ENCODE measurements at places on chromosomes 2 and 18.

DNA sequence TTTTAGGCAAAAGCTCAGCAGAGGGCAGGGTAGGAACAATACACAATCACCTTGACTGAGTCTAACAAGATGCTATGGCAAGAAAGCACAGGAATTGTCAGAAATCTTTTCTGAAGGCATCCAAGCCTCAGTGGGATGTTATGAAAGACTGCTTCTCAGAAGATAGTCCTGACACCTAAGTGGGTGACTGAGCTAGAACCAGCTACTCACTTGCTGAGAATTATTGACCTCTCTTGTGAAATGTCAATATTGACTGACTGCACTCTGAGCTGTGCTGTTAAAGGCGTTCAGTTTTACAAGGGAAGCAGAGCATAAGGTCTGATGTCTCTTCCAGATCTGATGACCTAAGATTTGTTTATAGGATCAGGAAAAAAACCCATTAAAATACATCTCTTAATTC, 46.1 kb downstream of the TACR1 start:
- DNase-seq = no peak

DNA sequence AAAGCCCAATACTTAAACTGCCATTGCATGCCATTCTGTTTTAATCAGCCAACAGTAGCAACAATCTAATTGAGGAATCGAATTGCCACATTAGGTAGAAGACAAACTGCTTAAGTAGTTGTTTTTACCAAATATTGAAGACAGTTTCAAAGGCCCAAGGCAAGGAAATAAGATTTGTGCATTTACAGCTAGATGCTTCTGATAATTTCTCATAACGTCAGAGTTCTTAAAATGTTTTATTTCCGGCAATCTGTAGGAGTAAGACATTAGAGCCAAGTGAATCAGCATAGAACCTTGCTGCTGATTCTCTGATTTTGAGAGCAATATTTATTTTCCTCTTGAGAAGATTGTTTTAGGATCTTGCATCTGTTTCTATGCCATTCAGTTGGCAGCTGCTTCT, 174.3 kb downstream of the RBM43 start:
- no peak for DNase-seq

DNA sequence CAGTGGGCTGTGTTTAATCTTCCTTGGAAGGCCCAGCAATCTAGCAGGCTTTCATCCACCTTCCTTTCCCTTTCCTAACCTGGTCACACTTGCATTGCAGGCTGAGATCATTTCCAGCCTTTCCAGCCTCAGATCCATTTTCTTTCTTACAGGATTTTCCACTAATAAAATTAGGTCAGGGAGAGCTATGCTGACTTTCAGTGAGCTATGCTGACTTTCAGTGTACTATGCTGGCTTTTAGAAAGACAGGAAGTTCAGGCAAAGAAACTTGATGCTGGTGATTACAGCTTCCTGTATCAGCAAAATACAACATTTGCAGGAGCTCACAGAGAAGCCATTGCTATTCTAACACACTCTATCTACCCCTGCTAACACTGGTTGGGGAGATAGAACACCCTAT, 735.0 kb downstream of the CCDC85A start:
- DNase-seq = no peak

DNA sequence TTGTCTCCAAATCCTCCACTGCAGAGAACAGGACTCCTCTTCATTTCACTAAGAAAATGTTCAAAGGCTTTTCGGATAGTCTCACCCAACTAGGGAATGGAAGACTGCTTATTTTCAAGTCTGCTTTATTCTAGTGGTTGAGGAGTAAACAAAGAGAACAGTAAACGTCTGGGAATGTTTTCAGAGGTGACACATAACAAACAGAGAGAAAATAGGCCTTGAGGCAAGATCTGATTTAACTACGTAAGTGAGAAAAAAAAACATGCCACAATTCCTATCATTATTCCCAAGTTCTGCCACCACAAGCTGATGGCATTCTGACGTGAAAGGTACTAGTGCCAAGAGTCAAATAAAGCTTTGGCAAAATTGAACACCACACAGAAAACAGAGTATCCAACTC, 16.7 kb upstream of the WIPF1 start:
- no peak for DNase-seq

- no peak for DNase-seq
Measured at GRCh38 chr2:235087832-235088495, 136.1 kb downstream of the SH3BP4 start.

GRCh38 chr2:15348636-15349035, 212.5 kb downstream of the NBAS start:
- DNase-seq = no peak

DNA sequence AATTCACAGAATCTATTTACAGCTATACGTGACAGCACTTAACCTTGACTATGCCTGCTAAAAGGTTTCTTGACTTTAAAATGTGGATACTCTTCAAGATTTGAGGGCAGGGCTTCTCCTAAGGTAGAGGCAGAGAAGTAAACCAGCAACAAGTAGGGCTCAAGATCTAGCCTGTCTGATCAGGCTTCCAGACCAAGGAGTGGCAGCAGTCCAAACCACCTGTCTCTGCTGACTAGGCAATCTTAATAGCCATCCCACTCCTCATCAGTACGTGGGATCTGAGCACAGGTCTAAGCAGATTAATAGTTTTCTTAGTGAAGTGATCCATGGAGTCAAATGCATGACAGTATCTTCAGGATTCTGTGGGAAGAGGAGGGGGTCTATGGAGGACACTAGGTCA, 100.4 kb downstream of the GPD2 start:
- no peak for DNase-seq

DNA sequence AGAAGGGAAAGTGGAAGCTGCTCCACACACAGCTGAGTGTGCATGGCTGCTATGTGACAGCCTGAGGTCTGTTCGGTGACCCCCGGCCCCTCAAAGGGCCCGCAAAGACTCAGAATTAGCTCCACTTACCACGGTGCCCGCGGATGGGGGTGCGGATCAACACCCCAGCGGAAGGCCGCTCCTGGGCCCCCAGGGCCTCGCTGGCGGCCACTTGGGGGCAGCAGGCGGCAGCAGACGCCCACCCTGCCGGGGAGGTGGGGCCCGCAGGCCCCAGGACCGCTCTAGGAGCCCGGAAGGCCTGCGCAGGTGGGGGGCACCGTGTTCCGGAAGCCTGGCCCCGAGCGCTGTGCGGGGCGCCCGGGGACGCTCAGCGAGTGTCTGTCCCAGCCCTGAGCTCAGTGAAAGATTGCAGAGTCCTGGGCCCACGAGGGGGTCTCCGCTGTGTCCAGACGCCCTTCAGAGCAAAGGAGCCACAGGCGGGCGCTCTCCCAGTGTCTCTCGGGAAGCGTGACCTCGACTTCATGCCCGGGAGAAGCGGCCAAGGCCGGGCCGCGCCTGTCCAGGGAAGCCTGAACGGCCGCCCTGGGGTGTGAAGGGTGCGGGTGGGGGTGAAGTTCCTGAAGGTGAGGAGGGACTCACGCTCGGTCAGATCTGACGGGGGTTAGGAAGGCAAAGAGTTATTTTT, 118.7 kb downstream of the VAPA start:
- peak; percentile 89 for DNase-seq

- no peak for DNase-seq
Measured at GRCh38 chr2:141707486-141707885, 423.3 kb downstream of the LRP1B start.

GRCh38 chr18:6249788-6250187, 164.9 kb downstream of the L3MBTL4 start:
- DNase-seq = no peak

- no peak for DNase-seq
Measured at GRCh38 chr2:200276472-200276871, 30.0 kb upstream of the SPATS2L start.

DNA sequence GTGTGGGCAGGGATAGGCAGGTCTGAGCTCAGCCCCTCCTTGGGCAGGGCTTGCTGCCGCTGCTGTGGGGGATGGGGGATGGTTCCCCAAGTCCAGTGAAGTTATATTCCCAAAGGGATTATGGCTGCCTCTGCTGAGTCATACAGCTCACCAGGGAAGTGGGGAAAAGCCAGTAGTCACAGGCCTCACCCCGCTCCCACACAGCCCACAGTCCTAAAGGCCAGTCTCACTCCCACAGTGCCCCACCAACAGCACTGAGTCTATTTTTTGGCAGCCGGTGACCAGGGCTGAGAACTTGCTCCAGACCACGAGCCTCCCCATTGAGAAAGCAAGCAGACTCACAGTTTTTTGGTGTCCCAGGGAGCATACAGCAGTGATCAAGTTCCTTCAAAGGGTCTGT, 173.3 kb downstream of the OSR1 start:
- no peak for DNase-seq

DNA sequence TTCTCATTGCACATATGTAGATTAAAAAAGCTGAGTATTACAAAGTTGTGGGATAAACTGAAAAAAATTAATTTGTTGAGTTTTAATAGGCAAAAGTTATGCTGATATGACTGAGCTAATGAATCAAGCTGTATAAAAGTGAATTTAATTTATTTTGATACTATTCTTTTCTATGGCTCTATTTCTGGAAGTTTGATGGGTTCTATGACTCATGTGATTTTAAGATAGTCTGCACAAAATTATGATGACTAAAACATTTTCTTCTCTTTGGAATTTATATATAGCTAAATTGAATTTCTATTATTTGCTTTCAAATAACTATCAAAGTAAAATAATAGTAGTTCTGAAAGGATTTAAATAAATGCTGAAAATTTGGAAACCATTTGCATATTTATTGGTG, 71.0 kb upstream of the MMADHC start:
- DNase-seq = no peak

DNA sequence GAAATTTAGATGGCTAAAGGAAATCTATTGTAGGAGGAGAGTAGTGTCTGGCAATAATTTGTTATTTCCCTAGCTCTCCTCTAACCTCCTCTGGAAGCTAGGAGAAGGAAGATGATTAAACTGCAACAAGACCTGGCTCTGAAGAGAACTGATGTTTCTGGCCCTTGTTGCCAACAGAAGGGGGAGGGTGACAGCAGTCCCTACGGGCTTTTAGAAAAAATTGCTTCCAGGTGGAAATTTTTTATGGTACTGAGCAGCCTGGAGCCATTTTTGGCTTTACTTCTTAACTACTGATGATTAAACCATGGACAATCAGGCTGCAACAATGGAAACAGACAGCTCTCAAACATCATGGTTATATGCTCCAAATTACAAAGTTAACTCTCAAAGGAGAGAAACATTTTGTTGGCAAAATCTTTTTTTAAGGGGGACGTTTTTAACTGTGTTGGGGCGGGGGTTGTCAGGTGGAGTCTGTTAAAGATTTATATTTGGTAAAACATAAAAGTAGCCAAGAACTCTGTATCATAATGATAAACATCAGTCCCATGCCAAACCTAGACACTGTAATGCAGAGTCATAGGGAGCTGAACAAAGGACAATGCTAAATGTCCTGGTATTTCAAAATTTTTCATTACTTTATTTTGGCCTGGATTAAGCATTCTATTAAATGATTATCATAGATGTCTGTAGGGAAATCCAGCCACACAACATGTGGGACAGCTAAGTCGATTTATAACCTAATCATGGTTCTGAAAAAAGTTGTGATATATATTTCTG, 70.0 kb downstream of the EXOC6B start:
- no peak for DNase-seq

DNA sequence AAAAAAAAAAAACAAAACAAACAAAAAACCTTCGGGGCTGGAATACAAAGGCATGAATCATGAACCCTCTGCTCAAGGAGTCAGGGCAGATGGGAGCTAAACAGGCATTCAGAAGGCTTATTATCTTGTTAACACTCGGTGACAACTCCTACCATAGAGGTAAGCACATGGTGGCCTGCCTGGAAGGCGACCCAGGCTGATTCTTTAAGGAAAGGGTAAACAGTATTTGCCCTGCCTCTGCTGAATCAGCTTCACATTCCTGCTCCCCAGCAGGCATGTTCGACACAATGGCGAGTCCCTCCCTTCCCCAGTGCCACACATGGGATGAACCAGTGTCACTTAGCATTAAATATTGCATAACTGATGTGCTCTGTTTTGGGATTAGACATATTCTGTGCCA, 191.9 kb downstream of the ARL4C start:
- no peak for DNase-seq

- DNase-seq = no peak
Measured at GRCh38 chr2:96249654-96250053, 16.1 kb downstream of the TMEM127 start.

- no peak for DNase-seq
Measured at GRCh38 chr2:24785671-24786321, 7.4 kb downstream of the PTRHD1 start.

- no peak for DNase-seq
Measured at GRCh38 chr2:69789772-69790600, 39.5 kb upstream of the GMCL1 start.

DNA sequence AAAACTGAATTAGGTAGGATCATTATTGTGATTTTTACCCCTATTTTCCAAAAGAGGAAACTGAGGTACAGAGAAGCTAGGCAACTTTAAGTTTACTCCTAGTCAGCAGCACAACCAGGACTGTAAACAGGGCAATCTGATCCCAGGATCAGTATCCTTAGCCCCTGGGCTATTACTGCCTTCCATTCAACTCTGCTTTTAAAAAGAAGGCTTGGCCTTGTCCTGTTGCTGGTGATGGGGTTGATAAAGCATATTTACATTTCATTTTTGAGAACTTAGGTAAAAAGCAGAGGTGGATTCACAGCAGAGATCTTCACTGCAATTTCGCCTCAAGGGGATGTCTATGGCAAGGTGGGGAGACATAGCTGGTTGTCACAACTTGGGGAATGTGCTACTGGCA, 148.5 kb downstream of the GALNT14 start:
- DNase-seq = no peak

GRCh38 chr18:76568731-76569130, 73.7 kb upstream of the ZNF516 start:
- DNase-seq = no peak

- no peak for DNase-seq
Measured at GRCh38 chr18:26826656-26827235, 38.8 kb downstream of the AQP4 start.

- DNase-seq = no peak
Measured at GRCh38 chr2:108982259-108982679, 6.8 kb downstream of the EDAR start.

DNA sequence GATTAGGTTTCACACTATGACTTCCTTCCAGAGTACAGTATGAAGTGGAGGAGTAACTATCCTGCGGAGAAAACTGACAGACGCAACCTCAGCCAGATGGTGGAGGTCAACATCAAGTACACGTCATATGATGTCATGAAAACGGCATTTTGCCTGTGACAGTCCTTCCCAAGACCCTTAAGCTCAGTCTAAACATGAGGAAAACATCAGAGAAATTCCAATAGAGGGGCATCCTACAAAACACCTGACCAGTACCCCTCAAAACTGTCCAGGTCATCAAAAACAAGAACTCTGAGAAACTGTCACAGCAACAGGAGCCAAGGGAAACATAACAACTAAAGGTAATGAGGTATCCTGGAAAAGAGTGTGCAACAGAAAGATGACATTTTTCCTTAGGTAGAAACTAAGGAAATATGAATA, 1.7 kb downstream of the RNU4ATAC start:
- no peak for DNase-seq

DNA sequence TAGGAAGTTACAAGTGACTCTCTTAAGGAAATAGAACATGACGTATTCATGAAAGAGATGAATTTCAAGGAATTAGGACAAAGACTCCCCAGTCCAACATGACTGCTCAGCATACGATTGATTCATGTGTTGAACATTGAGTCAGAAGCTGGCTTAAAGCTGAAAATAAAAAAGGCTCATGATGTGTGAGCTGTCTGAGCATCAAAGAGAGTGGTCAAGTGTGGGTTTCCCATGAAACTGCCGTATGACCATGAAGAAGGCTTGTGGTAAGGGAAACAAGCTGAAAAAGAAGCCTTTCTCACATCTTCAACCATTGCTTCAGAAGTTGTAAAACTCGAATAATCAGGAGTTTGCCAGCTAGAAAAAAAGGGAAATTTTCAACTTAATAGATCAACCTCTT, 201.9 kb upstream of the APCDD1 start:
- DNase-seq = no peak

- no peak for DNase-seq
Measured at GRCh38 chr2:168008646-168009195, 238.7 kb downstream of the STK39 start.

Data from spleen (tissue), 13 donors.